CD4-positive, CD25-positive, alpha-beta regulatory T cell (primary cell): ENCODE measurements at places on chromosomes 3 and 15.
A peak's percentile ranks its signal among the peaks of the same experiment; 100 is the strongest.

DNA sequence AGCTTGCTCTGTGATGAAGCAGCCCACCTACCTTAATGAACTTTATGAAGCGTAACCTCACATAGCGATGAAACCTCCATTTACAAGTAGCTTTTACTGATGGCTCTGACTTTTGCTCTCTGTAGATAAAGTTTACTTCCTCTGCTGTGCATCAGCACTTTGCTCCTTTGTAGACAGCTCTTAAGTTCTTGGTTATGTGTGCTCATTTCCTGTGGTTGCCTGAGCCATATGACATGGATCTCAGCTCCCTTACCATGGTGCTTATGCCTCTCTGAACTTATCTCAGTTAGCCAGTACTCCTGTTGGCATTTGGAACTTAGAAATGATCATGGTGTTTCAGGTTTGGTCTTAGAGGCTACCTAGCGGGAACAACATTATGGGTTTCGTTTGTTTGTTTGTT, 7.8 kb downstream of the MFSD1 start:
- peak; percentile 51 for DNase-seq

DNA sequence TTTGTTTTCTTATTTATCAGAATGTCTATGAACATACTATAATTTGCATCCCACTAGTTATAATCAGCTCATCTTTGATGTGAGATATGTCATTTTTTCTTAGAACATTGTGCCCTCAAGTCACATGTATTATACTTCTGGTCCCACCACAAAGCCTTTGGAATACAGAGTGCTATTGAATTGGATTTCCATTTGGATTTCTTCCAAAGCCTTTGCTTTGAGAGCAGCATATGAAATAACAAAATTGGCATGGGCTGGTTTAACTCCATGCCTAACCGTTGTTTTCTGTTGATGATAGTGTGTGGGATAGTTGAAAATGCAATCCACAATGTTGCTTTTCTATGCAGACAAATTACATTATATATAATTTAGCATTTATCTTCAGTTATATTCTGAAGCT, 284.5 kb upstream of the PLSCR5 start:
- no peak for DNase-seq

DNA sequence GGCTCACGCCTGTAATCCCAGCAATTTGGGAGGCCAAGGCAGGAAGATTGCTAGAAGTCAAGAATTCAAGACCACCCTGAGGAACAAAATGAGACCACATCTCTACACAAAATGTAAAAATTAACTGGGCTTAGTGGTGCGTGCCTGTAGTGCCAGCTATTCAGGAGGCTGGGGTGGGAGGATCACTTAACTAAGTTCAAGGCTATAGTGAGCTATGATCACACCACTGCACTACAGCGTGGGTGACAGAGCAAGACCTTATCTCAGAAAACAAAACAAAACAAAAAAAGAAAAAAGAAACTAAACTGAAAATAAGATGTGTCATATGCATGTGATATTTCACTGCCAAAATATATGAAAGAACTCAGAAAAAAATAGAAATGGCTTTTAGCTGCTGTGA, 243.3 kb upstream of the CCDC54 start:
- DNase-seq = no peak

DNA sequence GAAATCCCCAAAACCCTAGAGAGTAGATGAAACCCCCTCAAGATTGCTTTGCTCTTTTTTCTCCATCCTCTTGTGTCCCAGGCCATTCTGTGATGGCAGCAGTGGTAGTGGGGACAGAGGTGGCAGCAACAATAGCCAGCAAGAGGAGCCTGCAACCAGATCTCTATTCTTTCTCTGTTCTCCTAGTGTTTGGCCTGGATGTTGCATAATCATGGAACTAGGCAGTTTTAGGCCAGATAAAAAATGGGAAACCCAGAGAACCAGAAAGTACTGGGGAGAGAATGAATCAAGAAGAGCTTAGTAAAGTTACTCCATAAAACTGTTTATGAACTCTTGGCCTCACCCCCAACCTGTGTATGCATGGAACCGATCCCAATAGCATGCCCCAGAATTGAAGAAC, 52.3 kb downstream of the CTNNB1 start:
- no peak for DNase-seq

- no peak for DNase-seq
These were observed 11.0 kb downstream of the TCF12 start for GRCh38 chr15:56929399-56929798.

- no peak for DNase-seq
These were observed 302.3 kb upstream of the ICE2 start for GRCh38 chr15:60781211-60781713.

DNA sequence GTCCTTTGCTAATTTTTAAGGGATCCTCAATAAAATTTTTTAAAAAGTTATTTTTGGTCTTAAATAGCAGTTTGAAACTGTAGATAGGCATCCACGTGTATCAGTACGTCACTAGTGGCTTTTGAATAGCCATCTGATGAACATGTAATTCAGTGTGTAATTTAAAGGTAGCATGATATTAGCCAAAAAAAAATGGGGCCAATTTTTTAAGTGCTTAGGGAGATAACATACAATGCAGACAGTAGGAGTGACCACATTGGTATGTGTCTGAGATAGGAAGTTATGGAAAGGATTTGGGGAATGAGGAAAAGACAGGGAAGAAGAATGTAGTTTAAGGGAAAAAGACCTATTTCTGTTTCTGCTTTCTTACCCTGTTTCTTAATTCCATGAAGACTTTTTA, 2.5 kb downstream of the AP4E1 start:
- no peak for DNase-seq

DNA sequence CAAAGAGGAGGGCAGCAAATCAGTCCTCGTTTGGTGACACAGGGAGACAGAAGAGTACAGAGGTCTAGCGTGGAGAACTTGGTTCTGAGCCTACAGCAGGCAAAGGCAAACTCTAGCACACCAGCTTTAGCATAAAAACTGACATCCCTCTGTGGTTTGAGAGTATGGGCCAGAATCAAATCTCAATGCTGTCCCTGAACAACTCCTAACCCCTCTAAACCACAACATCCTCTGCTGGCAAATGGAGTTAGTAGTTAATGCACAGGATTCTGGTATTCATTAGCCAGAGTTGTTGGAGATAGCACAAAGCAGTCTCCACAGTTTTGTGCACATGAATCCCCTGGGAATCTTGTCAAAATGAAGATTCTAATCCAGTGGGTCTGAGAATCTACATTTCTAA, 315.8 kb downstream of the NTRK3 start:
- DNase-seq = no peak

DNA sequence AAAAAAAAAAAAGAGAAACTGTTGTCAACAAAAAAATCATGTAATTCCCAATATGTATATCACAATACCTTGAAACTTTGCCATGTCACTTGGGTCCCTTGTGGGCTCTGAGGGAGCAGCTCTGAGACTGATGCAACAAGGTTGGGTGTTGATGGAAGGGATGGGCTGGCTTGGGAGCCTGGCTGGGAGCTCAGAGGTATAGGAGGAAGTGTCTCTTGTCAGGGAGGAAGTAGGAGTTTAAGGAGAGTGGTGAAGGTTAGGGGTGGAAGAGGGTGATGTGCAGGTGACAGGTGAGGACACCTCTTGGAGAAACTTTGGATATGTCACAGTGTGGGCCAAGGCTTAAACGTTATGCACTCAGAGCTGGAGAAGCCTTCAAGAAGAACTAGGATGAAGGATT, 2.0 kb upstream of the TM6SF1 start:
- no peak for DNase-seq

DNA sequence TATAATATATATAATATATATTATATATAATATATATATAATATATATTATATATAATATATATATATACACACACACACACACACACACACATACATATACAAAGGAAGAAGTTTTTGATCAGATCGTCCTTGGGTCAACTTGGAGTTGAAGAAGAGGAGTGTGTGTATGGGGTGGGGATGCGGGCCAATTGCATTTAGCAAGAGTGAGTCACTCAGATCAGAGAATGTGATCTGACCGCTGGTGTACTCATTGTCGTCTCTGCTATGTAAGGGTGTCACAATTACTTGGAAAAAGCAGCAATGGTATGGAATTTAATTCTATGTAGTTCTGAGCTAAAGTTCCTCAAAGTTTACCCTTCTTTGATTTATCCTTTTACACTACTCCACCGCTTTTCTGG, 4.6 kb upstream of the VGLL3 start:
- DNase-seq = no peak

- DNase-seq = no peak
These were observed 8.0 kb upstream of the ITIH3 start for GRCh38 chr3:52786330-52787215.

DNA sequence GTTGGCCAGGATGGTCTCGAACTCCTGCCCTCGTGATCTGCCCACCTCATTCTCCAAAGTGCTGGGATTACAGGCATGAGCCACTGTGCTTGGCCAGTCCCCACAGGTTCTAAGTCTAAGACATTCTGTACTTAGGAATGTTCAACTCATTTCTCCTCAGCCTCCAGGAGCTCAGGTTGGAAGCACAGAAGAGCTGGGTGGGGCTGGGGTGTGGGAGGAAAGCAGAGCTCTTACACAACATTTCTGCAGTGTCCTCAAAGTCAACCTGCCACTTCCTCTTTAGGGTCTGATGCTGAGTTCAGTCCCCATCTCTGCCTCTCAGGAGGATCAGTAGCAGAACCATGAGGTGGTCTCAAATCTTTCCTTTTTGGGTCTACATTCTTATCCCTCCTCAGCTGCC, 75.5 kb downstream of the MRPL46 start:
- no peak for DNase-seq

DNA sequence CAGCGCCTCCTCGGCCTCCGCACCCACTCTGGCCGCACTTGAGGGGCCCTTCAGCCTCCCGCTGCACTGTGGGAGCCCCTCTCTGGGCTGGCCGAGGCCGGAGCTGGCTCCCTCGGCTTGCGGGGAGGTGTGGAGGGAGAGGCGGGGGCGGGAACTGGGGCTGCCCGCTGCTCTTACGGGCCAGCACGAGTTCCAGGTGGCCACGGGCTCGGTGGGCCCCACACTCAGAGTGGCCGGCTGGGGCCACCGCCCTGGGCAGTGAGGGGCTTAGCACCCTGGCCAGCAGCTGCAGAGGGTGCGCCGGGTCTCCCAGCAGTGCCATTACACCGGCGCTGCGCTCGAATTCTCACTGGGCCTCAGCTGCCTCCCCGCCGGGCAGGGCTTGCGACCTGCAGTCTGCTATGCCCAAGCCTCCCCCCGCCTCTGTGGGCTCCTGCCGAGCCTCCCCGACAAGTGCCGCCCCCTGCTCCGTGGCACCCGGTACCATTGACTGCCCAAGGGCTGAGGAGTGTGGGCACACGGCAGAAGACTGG, 167.1 kb upstream of the PLSCR5 start:
- no peak for DNase-seq

DNA sequence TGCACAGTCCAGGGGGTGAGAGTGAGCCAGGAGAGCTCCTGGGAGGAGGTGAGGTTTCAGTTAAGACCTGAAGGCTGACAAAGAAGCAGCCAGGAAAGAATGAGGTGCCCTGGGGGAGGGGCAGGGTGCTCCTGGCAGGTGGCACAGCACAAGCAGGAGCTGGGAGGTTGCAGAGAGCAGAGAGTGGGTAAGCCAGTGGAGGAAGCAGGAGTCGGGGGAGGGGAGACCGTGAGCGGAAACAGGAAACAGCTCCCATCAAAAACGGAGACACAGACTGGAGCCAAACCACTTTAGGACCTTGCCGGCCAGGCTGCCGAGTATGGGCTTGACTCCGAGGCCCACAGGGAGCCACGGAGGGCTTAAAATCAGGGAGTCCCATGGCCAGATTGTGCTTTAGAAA, 12.1 kb upstream of the FBLN2 start:
- no peak for DNase-seq

DNA sequence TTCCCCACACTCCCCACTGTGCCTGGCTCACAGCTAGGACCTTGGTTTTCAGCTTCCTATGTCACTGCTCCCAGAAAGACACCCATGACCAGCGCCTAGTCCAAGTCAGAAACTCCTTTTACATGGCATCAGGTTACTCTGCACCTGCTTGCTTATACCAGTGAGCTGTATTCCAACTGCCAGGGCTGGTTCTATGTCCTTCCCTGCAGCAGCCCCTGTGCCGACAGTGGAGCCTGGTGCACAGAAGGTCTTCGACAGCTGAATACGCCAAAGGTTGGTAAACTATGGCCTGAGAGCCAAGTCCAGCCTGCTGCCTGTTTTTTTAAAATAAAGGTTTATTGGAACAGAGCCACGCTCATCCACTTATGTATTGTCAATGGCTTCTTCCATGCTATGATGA, 102.5 kb downstream of the IQSEC1 start:
- DNase-seq = no peak

- no peak for DNase-seq
These were observed 29.2 kb upstream of the LIMD1 start for GRCh38 chr3:45565342-45565741.

DNA sequence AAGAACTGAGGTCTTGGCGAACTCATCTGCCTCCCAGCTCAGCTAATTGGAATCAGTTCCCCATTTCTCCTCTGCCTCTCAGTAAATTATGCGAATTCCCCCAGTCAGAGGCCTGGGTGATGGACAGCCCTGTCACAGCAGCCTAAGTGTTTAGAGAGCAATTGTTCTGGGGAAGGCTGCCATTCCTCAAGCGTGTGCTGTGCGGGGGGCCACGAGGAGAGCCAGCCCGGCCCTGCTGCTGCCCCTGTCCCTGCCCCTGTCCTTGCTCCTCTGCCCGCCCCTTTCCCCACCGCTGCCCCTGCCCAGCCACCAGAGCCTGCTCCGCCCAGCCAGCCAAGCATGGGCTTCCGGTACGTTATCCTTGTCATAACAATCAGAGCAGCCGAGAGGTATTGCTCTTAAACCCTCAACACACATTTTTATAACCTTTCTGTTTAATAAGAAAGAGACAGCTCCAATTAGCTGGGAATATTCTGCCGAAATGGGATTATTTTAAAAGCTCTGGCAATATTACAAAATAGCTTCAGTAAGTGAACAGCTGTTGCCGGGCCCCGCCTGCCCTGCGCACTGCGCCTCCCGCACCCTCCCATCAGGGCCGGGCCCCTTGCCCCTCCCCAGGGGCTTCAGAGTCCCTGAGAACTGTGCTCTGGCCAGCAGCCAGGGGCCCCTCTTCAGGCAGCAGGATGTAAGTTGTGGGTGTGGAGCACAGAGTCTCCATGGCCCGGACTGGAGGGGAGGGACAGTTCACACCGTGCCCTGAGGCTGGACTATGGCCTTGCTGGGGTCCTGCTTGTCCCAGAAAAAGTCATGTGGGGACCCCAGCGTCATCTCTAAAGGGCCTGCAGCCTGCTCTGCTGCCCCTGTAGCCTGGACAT, 12.4 kb upstream of the CACNA2D2 start:
- DNase-seq = no peak

- DNase-seq = no peak
These were observed 48.1 kb downstream of the PTPN9 start for GRCh38 chr15:75531041-75531450.

- DNase-seq = no peak
These were observed 994 bp downstream of the MESP1 start for GRCh38 chr15:89749951-89750559.

DNA sequence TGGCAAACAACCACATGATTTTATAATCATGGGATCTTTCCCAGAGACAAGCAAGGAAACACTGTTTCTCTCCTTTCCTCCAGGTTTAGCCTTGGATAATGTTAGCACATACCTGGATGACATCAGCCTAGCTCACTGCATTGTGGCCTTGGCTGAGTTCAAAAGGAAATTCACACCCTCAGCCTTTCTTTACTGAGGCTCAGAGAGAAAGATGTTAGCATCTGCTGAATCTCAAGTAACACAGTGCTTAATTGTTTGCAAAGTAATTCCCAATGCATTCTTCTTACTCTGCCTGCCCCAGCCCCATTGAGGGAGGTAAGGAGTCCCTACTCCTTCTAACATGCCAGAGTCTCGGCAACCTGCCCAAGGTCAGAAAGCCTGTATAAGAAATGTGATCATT, 432.2 kb upstream of the LMCD1 start:
- DNase-seq = no peak
